NCI-H524 treated with DMSO at 0.1 percent for 48 hours (cell line): ENCODE measurements at places on chromosomes 12 and 14.

DNA sequence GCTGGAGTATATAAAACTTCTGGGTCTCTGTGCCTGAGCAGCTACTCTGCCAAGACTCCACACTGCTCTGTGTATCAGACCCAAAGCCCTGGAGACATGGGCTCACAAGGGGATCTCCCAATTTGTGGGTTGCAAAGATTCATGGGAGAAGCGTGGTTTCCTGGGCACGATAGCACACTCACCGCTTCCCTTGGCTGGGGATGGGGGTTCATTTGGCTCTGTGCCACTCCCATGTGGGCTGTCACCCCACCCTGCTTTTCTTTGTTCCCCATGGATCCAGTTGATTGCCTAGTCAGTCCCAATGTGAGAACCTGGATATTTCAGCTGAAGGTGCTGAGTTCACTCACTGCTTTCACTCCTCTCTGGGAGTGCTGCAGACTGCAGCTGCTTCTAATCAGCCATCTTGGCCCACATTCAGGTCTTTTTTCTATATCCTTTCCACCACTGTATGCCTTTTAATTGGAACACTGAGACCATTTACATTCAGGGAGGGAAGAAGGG, 40.0 kb upstream of the PCNX4 start:
- DNase-seq, result no peak

- no peak for DNase-seq
These were observed 40.3 kb upstream of the TRAF3 start for GRCh38 chr14:102736956-102737355.

DNA sequence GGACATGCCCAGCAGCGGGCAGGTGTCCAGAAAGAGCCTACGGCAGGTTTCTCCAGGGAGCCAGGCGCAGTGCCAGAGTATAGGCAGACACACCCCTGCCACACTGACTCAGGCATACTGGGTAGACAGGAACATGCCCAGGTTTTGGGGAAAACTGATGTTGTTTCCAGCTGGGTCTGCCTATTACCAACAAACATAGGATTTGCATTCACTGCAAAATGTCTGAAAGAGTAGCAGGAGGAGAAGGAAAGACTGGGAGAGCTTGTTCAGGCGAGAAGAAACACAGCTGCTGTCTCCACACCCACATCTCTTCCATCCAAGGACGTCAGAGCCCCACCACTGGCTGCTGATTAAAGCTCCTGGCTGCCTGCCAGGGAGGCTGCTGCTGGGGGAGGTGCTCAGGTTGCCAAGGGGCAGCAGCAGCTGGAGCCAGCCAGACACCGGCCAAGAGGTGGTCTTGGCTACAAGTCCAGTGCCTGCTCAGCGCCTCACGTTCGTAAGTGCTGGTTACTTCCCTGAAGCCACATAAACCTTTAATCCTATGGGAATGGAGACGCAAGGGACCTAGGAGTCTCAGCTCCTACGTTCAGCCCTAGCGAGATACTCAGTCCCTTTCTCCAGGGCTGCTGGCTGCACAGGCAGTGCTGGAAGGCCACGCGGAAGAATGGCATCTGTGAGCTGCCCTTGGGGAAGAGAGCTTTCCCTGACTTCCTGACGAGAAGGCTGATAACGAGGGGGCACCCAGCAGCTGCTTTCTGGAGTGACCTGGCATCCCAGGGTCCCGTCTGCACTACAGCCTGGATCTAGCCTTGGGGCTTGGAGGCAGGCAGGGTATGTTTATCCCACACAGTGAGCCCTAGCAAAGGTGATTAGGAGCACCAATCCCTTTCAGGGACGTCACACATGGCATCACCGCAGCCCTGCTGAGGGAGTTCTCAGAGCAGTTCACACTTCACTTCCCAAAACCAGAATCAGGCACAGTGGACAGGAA, 58.1 kb downstream of the PLEKHG3 start:
- peak; percentile 87 for DNase-seq

DNA sequence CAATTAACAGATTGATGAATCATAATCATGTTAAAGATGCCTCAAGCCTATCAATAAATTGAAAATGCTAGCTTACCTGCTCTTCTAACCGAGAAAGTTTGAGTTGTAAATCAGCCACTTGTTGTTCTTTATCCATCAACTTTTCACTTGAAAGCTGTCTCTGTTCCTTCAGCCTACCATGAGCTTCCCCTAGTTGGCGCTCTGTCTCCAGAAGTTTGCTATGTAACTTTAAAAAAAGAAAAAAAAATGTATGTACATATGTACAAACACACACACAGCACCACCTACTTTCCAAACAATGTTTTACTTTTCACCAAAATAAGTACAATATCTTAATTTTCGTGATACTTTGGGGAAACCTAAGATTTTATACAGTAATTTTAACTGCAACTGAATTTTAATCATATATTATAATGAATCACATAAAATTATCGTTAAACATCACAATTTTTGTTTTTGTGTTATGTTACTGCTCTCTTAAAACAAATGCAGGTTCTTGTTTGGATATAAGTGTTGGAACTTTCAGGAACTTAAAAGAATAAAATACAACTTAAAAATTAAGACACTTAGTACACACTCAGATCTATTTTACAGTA, 101.2 kb downstream of the EEA1 start:
- no peak for DNase-seq

- no peak for DNase-seq
These were observed 21.2 kb downstream of the APPL2 start for GRCh38 chr12:105214670-105215375.

GRCh38 chr12:53059434-53060063, 9.7 kb downstream of the TNS2 start:
- no peak for DNase-seq

DNA sequence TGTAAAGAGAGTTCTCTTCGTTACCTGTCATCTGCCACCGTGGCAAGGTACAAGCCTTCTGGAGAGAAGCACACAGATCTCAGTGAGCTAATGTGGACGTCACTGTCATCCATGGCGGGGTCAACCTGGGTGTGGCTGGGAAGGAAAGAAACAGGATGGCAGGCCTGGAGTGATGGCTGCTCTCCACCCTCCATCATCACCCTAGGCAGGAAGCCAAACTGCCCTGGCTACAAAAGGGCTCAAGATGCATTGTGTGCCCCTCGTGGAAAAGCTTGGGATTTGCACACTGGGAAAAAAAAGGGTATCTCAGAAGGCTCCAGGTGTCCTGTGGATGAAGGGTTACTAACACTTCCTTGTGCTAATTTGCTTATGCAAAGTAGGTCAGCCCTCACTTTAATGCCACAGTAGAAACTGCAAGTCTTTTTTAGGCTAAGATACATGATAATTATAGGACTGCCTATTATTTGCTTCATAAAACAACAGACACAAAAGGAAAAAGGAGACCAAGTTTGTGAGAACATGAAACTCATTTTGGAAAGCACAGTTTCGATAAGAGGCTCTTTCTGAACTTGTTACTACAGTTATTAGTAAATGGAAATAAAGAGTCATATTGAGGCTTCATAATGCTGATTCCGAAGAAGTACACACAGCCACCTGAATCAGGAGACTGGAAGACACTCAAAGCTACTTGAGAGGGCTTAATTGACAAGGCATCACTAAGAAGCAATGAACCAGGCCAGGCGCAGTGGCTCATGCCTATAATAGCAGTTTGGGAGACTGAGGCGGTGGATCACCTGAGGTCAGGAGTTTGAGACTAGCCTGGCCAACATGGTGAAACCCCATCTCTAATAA, 18.9 kb downstream of the RFC5 start:
- DNase-seq, result no peak

- no peak for DNase-seq
These were observed 31.8 kb upstream of the MIS18BP1 start for GRCh38 chr14:45284802-45285201.

DNA sequence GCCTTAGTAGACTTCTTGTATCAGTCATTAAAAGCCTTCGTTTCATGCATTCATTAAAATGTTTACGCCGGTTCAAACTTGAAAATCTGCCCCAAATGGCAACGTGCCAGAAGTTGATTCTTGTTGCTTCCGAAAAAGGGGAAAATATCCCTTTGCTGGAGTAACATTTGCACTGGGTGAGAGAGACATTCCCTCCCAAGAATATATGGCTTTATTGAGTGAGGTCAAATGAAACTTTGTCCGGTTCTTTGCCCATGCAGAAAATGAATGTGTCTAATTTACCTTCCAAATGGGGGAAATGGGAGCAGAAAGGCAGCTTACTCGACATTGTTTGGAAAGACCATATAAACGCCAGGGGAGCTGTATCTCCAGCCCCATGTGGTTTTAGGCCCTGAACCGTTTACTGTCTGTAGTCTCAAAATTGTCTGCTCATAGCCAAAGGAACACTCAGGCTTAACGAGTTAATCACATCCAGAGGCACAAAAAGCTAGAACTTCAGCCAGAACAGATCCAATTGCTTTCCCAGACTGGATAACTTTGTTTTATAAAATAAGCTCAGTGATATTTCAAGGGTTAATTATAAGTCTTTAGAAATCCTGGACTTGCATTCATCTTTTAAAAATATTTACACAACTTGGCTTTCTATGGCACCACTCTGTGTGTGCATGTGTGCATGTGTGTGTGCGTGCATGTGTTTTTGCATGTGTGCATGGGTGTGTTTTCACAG, 2.9 kb upstream of the EMP1 start:
- no peak for DNase-seq

- no peak for DNase-seq
These were observed 32.9 kb downstream of the CALM1 start for GRCh38 chr14:90429754-90430153.

DNA sequence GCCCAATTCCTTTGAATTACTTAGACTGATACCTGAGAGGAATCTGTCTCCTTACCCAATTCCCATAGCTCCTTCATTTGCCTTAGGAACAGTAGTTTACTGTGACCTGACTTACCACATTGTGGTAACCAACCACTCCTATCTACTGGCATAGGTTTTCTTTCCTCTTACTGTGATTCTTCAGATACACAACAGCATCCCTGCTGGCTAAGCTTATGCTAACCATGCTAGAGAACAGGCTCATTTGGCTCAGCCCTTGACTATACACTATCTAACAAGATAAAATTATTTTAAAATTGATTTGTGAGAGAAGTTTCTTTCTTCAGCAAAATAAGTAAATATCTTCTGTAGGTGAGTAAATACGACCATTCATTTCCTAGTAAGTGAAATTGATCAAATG, 320.4 kb upstream of the DDHD1 start:
- DNase-seq, result no peak

- DNase-seq, result no peak
These were observed 13.2 kb upstream of the BMAL2 start for GRCh38 chr12:27319409-27319808.

- no peak for DNase-seq
These were observed 479 bp downstream of the KDM5A start for GRCh38 chr12:388541-389141.

DNA sequence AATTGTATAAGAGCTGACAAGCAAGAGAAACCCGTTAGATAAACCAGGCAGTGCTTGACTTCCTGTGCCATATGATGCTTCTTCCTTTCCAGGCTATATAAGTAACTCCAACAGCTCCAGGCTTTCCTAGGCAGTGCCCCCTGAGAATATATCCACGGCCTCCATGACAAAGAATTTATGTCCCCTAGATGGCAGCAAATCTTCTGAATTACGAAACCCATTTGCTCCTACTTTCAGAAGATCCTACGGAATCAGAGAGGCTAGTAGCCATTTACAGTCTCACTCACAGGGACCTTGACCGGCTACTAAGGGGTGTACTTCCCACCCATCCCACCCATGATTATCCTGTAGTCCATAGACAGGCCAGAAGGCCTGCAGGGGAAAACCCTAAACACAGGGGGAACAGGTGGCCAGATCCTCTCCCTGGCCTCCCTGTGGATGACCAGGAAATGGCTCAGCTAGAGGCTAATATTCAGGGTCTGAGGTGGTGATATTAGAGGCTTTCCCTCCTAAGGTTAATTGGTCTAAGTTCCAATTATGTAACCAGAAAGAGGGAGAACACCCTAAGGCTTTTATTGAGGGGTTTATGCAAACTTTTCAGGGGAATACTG, 77.2 kb upstream of the DCD start:
- DNase-seq, result peak; percentile 6

GRCh38 chr14:102389246-102389645, 26.5 kb downstream of the TECPR2 start:
- DNase-seq, result no peak

- no peak for DNase-seq
These were observed 380.8 kb downstream of the EGLN3 start for GRCh38 chr14:33569821-33570687.

DNA sequence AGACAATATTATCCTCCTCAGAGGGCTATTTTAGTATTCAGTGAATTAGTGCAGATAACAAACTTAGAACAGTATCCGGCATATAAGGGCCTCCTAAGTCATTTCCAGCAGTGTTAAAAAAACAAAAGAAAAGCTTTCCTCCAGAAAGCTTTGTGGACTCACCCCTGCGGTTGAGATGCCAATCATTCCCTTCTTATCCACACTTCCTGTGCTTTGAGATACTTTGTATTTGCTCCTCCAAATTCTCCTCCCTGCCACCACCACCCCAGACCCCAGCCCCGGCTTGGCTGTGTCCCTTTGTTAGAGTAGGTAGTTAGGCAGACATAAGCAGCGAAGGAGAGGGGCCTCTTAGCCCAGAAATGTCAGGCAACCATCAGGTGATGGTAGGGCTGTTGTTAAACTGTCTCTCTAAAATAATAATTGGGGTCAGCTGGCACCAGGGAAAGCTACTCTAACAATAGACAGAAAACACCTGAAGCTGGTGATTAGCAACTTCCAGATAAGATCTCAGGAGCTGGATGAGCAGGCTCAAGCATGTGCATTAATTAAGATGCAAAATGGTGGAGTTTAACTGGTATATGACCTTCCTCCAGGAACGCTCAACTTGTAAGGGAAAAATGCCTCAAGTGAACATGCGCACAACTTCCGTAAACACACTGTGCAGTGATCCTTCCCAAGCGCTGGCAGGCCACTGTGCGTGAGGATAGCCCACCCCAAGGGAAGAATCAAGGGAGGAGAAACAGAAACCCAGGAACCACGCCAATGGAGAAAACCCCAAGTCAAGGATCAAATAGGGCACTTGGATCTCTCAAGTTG, 152.1 kb upstream of the EEA1 start:
- no peak for DNase-seq

DNA sequence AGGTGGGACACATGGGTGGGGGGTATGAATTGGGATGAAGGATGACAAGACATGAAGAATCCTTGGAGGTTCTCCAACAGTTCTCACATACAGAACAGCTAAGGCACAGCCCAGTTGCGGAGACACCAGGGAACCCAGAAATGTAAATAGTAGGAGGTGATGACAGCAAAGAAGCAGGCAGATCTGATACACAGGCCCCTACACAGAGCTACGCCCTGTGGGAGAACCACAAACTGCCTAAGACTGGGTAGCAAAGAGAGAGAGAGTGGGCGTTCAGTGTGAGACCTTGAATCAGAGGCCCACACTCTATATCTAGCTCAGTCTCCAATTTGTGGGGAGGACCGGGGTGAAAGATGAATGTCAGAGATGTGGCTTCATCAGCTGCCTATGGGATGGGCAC, 9.5 kb upstream of the NUMB start:
- DNase-seq, result no peak

DNA sequence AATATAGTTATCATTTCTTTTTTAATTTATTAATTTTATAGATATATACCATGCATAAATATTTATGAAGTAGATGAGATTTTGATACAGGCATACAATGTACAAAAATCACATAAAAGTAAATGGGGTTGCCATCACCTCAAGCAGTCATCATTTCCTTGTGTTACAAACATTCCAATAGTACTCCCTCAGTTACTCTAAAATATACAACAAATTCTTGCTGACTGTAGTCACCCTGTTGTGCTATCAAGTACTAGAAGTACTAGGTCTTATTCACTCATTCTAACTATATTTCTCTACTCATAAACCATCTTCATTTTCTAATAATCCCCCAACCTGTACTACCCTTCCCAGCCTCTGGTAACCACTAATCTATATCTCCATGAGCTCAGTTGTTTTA, 432.6 kb upstream of the SYT1 start:
- no peak for DNase-seq

- no peak for DNase-seq
These were observed 157.6 kb upstream of the TMTC2 start for GRCh38 chr12:82529101-82529500.
